ENCODE measurements at places on chromosomes 6 and 20.
A peak's percentile ranks its signal among the peaks of the same experiment; 100 is the strongest.

GRCh38 chr6:119856136-119856535 lies 506.6 kb upstream of the MAN1A1 start:
- no peak for DNase-seq

DNA sequence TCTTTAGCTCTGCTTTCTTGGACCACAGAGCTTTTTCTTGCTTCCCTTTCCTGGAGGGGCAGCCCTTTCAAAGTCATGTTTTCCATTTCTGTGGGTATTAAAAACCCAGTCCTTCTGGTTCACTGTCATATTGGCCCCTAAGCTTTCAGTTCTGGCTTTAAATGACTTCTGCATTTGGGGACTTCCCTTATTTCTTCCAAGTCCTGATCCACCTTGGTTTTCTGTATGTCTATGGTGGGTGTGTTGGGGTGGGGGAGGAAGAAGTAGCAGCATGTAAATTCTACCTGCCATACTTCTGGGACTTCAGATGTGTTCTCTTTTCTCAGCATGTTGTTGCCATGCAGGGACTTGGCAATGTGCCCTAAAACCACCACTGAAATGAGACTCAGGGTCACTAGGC lies 77.1 kb upstream of the EMILIN3 start:
- no peak for DNase-seq

DNA sequence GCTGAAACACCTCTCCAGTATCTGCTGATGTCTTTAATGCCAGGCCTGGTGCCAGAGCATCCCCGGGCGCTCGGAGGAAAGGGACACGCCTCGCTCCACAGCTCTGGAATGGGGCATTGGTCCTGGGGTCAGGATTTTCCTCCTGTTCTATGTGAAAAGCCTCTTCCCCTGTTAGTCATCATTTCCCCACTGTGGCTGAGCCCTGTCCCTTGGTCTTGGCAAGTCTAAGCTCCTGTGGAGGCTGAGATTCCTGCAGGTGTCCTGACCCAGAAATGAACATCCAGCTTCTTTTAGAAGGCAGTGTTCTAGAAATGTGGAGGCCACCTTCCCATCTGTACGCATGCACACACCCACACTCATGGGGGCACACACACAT lies 19.4 kb downstream of the SYNDIG1 start:
- no peak for DNase-seq

DNA sequence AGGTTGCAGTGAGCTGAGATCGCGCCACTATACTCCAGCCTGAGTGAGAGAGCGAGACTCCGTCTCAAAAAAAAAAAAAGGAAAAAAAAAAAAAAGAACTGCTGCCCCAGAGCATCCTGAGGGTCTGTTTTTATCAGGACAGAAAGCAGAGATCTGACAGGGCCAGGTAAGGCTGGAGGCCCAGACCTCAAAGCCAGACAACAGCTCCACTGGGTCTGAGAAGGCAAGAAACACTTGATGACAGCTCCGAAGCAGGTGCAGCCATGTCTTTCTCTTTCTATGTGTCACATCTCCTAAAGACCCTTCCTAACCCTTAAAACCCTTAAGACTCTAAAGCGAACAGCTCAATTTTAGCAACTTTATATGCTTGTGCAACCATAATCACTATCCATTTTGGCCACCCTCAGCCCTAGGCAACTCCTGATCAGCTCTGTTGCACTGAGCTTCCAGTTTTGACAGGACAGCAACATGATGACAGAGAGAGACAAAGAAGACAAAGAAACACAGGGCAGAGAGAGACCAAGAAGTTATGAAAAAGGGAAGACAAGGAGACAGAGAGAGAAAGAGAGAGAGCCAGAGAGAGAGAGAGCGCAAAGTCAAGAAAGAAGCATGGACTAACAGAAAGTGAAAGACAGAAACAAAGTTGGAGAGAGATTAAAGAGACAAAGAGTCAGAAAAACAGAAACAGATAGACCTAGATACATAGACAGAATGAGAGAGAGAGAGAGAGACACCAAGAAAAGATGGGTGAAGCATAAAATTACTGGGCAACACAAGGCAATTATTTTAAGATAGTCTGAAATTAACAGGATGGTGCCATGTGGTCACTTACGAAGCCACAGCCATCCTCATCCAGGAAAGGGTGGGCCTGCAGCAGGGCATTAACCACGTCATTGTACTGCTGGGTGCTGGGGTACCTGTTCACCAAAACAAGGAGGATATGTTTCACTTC lies 39.2 kb downstream of the SAMD3 start:
- DNase-seq = no peak

DNA sequence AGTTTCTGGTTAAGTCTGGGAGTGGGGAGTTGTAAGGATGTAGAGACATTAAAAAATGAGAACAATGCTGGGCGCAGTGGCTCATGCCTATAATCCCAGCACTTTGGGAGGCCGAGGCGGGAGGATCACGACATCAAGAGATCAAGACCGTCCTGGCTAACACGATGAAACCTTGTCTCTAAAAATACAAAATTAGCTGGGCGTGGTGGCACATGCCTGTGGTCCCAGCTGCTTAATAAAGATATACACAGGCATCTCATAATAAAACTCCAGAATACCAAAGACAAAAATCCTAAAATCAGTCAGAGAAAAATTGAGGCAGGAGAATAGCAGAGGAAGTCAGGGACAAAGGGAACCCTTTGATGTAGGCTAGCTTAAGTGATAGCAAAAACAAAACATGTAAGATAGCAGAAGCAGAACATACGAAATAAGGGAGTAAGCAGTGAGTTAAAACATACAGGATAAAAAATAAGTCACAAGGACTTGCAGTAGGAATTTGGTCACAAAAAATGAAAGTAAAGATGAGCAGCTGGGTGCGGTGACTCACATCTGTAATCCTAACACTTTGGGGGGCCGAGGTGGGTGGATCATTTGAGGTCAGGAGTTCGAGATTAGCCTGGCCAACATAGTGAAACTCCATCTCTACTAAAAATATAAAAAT lies 23.6 kb downstream of the DDX43 start:
- DNase-seq = no peak

DNA sequence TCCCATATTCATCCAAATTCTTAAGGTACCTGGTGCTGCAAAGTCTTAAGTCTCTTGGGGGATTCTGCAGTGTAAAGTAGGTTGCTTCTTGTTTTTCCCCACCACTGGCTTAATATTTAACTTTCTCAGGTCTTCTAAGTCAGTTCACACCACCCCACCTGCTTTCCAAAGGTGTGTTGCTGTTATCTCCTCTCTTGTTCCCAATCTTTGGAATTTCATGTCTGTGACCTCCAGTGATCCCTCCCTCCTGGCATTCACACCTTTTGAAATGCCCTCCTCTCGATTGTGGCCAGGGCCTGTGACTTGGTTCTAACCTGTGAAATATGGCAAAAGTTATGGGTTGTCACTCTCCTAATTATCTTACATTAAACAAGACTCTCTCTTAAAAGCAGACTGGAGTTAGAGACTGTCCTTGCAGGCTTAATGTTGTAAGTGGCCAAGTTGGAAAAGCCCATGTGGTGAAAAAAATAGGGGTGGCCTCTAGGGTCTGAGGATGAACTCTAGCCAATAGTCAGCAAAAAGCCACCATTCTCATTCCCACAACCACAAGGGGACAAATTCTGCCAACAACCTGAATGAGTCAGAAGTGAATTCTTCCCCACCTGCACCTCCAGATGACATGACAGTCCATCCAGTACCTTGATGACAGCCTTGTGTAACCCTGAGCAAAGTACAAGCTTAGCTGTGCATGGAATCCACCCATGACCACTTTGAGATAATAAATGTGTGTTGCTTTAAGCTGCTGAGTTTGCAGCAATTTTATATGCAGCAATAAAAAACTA lies 45.1 kb downstream of the ADGRF1 start:
- no peak for DNase-seq

DNA sequence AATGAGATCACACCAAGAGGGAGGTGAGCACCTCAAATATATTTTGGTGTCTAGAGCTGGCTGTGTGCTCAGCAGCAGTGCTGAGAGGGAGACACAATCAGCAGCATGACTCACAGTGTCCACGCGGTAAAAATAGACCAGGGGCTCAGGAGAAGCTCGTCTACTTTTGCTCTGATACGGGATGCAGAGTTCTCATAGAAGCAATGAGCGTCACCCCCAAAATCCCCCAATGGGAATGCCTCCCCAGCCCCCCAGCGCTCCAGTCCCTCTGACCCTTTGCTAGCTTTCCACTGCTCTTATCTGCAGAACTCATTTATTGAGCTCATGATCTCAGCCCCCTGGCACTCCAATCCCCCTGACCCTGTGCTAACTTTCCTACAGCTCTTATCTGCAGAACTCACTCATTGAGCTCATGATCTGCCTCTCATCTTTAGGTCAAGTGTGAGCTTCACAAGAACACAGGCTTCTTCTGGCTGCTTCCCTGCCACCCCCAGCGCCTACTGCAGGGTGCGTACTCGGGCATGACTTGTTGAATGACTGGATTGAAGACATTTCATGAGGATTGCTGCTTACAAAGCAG lies 34.0 kb downstream of the SYNDIG1 start:
- no peak for DNase-seq

- no peak for DNase-seq
These were observed 7.8 kb downstream of the NAA20 start for GRCh38 chr20:20024942-20025341.

- DNase-seq = peak; percentile 97
These were observed 10.7 kb downstream of the DLL1 start for GRCh38 chr6:170279977-170280688.

GRCh38 chr6:24323632-24324337 lies 34.1 kb downstream of the DCDC2 start:
- DNase-seq = no peak

DNA sequence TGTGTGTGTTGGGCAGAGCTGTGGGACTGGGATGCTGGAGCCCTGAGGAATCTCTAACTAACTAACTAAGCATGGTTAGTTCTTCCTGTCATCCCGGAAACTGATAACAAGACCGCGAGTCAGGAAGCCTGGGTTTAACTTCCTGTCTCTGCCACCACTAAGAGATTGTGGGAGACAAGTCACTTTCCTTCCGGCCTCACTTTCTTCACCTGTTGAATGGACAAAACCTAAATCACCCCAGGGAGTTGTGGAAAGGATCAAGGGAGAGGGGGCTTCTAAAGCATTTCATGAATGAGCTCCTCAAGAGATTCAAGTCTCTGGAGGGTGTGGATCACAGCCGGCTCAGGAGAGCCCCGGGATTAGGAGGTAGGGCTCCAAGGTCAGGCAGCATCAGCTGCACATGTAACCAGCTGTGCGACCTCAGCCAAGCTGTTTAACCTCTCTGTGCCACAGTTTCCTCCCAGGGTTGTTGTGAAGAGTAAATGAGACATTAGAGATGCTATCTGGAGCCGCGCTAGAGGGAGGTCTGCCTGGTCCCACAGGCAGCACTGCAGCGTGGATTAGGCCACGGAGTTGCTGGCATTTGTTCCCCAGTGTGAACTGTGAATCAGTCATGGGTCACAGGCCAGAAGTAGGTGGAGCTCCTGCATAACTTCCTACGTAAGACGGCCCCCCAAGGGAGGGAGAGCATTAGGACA lies 105.1 kb downstream of the TOX2 start:
- DNase-seq = no peak

GRCh38 chr20:45036044-45036755 lies 64.7 kb downstream of the KCNS1 start:
- no peak for DNase-seq

GRCh38 chr6:7129784-7130569 lies 22.2 kb downstream of the RREB1 start:
- DNase-seq = no peak

- no peak for DNase-seq
These were observed 6.9 kb upstream of the SAMD3 start for GRCh38 chr6:130229645-130230044.

DNA sequence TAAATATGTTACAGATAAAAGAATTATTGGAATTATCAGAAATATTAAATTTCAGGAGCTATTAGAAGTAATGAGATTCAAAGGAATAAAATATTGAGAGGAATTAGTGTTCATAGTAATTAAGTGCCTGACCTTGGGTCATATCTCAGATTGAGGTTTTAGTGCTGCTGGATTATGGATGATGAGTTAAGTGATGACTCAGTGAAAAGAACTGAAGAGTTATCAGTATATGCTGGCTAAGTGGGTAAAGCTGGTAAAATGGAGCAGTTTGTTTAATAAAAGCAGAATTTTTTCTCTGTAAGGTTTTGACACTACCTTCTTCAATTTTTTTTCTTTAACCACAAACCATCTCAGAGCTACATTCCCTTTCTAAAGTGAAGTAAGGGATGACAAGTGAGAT lies 206.7 kb downstream of the MANEA start:
- DNase-seq = no peak

- DNase-seq = no peak
These were observed 14.4 kb upstream of the ADAM33 start for GRCh38 chr20:3696200-3696599.

- DNase-seq = no peak
These were observed 176.4 kb upstream of the RREB1 start for GRCh38 chr6:6931071-6932025.

DNA sequence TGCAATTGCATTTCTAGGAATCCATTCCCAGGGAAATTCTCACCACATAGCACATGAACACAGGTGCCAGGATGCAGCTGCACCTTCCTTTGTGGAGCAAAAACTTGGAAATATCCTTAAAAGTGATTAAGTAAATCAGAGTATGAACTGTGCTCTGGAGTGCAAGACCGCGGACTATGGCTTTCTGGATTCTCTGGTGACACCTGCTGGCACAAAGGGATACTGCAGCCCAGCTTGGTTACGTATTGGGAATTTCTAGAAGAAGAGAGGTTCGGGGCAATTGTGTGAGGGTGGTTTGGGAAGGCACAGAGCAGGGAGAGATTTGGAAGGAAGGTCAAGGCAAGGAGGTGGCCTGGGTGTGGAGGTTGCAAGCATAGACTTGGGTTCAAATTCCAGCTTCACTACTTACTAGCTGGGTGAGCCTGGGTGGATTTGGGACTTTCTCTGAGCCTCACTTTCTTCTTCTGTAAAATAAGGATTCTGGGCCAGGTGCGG lies 15.9 kb upstream of the PEDS1 start:
- no peak for DNase-seq

GRCh38 chr6:4308364-4308763 lies 173.0 kb upstream of the ECI2 start:
- DNase-seq = no peak

GRCh38 chr6:110327391-110327790 lies 30.8 kb downstream of the METTL24 start:
- no peak for DNase-seq

GRCh38 chr6:64250126-64250525 lies 614.5 kb downstream of the PHF3 start:
- no peak for DNase-seq

GRCh38 chr6:24060982-24061754 lies 64.8 kb upstream of the NRSN1 start:
- no peak for DNase-seq

GRCh38 chr20:63234693-63235398 lies 859 bp upstream of the BIRC7 start:
- DNase-seq = no peak
